LNCaP clone FGC (cell line): ENCODE measurements at places on chromosomes 12 and 14.

- no peak for DNase-seq
Measured at GRCh38 chr12:48831257-48831656, 13.0 kb downstream of the CACNB3 start.

GRCh38 chr14:96683562-96684289 is 113.5 kb upstream of the VRK1 start:
- DNase-seq, result no peak

- DNase-seq, result no peak
Measured at GRCh38 chr14:68753690-68754089, 39.2 kb downstream of the ZFP36L1 start.

GRCh38 chr12:15115434-15115833 is 105.8 kb downstream of the RERG start:
- no peak for DNase-seq

- no peak for DNase-seq
Measured at GRCh38 chr12:62834971-62835547, 99.9 kb downstream of the PPM1H start.

- no peak for DNase-seq
Measured at GRCh38 chr12:780750-781379, 28.5 kb downstream of the WNK1 start.

DNA sequence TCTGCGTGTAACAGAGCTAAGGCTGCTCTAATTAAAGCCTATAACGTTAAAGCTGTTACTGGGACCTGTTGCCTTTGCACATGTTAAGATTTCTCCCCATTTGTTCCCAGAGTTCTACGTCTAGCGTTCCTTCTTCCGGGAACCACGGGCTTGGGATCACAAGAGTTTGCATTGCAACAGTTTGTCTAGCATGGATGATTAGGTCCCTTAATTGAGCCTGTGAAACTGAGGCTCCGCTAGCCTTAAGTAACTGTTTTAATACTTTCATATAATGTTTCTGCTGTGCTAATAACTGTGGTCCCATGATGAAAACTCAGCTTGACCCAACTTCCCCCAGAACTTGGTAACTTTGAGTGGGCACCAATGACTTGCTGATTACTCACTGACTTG is 16.7 kb upstream of the LYZ start:
- no peak for DNase-seq

GRCh38 chr12:115864396-115864795 is 413.1 kb downstream of the MED13L start:
- no peak for DNase-seq

DNA sequence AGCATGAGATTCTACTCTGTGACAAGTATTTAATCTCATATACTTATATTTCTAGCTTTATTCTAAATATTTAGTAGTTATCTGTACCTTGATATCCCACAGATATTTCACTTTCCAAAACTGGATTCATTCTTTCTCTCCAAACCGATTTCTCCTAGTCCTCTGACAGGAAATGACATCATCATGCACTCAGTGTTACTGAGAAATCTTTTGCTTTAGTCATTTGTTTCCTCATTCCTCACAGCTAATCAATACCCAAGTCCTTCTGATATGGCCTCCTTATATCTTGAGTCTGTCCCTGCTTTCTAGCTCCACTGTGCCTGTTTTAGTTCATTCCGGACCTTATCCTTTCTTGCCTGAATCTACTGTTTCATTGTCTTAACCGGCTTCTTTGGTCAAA is 39.4 kb upstream of the E2F7 start:
- no peak for DNase-seq

- DNase-seq, result no peak
Measured at GRCh38 chr12:103809154-103809553, 31.9 kb downstream of the NT5DC3 start.

DNA sequence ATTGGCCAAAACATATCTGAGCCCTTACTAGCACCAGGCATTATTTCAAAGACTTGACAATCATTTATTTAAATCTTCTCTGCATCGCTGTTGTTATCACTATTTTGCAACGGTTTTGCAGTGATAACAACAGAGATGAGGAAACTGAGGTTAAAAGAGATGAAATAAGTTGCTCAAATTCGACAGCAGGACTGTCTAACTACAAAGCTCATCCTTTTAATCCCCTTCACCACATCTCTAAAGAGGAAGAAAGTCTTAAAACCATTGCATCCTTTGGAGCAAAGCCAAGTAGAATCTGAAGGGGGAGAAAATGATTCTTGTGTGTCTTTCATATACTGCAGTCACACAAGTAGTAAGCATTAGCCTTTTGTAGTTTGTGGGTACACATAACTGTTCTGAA is 14.8 kb upstream of the ETNK1 start:
- DNase-seq, result no peak

GRCh38 chr14:51453869-51454268 is 197.8 kb upstream of the FRMD6 start:
- DNase-seq, result no peak

DNA sequence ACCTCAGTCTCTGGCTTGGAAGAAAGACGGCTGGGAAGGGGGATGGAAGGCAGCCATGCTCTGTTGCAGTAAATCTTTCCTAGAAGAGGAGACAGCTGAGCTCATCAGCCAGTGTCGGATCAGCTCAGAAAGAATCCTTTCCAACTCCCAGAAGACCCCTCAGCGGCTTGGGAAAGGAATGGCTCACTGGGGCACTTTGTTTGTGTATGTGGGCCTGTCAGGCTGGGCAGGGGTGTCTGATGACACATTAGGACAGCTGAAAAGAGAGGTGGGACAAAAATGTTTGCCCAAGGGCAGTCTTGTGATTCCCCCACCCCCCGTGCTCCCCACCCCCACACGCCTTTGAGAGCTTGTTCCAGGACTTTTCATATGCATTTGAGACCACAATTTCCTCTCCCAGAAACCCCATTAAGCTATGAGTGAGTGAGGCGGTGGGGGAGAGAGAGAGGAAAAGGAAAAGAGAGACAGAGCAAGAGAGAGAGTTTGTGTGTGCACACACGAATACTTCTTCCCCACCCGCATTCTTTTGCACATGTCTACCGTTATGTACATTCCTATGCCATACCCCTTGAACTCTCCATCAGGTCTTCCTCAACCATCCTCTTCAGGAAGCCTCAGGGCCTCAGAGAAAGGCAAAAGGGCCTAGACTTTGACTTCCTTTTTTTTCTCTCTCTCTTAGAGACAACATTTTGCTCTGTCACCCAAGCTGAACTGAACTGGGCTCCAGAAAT is 198.9 kb downstream of the ZFP36L1 start:
- DNase-seq, result no peak

DNA sequence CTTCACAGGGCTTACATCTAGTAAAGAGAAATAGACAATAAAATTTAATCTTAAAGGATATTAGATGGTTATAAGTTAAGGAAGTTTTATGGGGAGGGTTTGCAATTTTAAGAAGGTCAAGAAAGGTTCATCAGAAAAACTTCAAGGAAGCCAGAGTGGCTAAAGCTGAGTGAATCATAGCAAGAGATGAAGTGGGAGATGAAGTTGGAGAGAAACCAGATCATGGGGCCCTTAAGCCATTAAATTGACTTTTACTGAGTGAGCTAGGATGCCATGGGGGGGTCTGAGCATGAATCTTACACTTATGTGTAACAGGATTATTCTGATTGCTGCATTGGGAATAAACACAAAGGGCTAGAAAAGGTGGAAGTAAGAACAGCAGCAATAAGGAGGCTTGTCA is 189.2 kb downstream of the LRIG3 start:
- no peak for DNase-seq

- DNase-seq, result no peak
Measured at GRCh38 chr12:6391013-6391412, 7.1 kb downstream of the LTBR start.

- no peak for DNase-seq
Measured at GRCh38 chr14:58119381-58119780, 32.6 kb downstream of the ARMH4 start.

GRCh38 chr12:101915841-101916240 is 38.5 kb downstream of the DRAM1 start:
- DNase-seq, result no peak

DNA sequence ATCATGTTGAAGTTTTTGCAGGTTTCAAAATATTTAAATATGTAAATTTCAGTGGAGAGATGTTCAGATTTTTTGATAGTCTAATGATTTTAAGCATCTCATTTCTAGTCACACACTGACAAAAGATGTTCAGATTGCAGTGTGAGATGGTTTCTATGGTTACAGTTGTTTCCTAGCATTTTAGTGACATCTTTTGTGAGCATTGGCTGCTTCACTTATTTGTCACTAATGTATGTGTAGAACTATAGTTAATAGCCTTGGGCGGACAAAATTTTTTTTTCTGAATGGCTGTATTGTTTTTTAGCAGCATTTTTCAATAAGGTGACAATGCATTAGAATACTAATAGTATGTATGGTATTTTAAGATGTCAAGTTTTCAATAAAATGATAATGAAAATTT is 315.6 kb upstream of the PRKD1 start:
- no peak for DNase-seq

- no peak for DNase-seq
Measured at GRCh38 chr14:53545217-53545616, 392.1 kb upstream of the DDHD1 start.

- no peak for DNase-seq
Measured at GRCh38 chr14:64220056-64220455, 74.1 kb downstream of the ESR2 start.
